ENCODE measurements at places on chromosomes 16 and 17. TPM values are rescaled to one million over a fixed set of nuclear protein-coding genes. Genes with fewer than 3 reads are reported as not detected.

Gene ZNRF1
- 9.2 TPM for total RNA-seq

Gene TBC1D26
- under 0.01 TPM for total RNA-seq

Gene EFTUD2
- total RNA-seq, result 140 TPM

Gene CCL11
- 0.15 TPM for total RNA-seq

Gene SLC5A11
- not detected for total RNA-seq

Gene WDR81
- total RNA-seq, result 47.5 TPM

Data from smooth muscle cell of the coronary artery (primary cell).